Activated CD8-positive, alpha-beta memory T cell treated with anti-CD3 and anti-CD28 coated beads for 24 hours (primary cell): ENCODE measurements at places on chromosomes 5 and 9.

DNA sequence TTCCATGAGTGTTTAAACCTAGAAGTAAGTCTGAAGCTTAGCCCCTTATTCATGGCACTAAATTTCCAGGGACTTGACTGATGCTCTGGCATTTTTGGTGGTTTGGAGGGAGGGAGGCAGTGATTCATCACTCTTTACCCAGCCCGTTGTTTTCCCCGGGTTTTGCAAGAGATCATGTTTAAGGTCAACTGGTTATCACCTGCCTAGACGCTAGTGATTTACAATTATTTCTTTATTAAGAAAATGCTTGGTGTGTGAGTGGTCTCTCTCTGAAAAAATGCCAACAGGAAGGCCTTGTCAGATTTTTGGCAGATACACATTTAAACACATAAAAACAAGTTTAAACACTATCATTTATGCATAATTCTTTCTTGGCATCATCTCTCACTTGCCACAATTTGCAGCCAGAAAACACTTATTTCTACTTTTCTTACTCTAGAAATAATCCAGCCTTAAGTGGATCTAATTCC is 737.9 kb upstream of the ZNF608 start:
- DNase-seq = no peak

DNA sequence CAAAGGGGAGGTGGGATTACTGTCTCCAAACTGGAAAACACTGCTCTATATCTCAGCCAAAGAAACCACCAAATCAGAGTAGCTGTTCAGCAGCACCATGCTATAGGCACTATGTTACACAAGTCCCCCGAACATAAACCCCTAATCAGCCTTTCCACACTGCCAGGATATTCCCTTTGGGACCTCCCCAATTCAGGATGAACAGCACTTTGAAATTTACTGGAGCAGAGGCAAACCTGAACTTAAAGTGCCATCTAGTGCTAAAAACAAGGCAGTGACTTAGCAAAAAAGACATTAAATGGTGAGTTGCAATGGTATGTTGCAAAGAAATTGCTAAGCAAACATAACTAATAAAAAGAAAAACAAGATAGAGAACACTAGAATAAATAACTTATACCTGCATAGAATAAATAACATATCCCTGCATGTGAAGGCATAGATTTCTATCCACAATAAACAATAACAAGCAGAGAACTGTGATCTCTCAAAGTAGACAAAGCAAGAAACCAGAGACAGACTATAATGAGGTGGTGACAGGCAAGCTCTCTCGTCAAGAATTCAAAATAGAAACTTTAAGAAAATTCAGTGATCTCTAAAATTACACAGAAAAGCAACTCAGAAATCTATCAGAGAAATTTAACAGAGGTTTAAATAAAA is 584.4 kb upstream of the ACO1 start:
- DNase-seq = no peak

- DNase-seq = no peak
Measured at GRCh38 chr5:30040488-30041118, 1152.9 kb upstream of the CDH6 start.

- no peak for DNase-seq
Measured at GRCh38 chr5:2563046-2563445, 188.4 kb downstream of the IRX2 start.

DNA sequence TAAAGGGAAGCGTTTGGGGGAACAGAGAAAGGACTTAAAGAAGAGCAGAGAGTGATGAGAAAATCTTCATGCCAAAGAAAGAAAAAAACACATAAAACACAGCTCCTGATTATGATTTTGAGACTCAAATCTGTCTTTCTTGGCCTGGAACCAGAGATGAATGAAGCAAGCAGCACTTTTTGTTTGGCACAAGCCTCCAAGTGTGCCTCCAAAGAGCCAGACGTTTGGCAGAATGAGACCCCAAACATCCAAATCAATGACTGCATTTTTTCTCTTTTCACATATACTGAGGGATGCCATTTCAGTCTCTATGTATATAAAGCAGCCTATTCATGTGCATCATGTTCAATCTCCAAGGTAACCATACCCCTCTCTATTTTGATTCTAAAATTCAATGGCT is 424.2 kb downstream of the TUSC1 start:
- DNase-seq = no peak

- DNase-seq = peak; percentile 75
Measured at GRCh38 chr5:42889311-42889933, 77.7 kb upstream of the SELENOP start.

- no peak for DNase-seq
Measured at GRCh38 chr9:91678807-91679580, 255.4 kb upstream of the NFIL3 start.

GRCh38 chr9:36189976-36190375 is 745 bp upstream of the CLTA start:
- no peak for DNase-seq

DNA sequence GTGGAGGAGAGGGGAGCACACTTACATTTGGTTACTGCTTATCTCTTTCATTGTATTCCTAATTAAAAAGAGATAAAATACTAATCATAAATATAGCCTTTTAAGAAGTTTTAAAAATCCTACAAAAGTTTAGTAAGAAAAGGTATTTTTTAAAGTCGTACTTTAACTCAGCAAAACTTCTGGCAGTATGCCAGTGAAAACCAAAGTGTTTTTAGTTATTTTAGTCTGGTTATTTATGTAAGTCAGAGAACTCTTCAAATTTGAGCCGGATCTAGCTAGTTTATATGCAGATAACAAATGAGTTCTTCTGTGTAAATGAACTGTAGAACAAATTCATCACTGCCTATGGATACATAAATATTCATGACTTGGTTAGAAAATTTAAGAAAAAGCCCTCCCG is 36.5 kb upstream of the ANKDD1B start:
- no peak for DNase-seq
